Urinary bladder (tissue), 4 donors: ENCODE measurements at places on chromosomes 6 and 20.

DNA sequence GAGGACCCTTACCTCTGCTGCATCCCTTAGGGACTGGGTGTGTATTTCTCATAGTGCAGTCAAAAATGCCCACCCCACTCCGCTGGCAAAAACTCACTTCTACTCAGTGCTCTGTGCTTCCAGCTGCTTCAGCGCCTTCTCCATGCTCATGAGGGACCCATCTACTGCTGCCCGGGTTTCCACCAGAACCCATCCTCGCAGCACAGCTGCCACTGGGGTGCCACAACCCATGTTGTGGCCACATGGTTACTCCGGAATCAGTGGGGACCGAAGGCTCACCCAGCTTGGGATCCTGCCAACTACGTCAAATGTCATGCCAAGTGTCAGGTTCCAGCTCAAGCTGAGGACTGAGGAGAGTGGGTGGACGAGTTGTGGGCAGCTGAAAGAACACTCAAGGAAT is 774.2 kb upstream of the EYS start:
- no peak for DNase-seq

DNA sequence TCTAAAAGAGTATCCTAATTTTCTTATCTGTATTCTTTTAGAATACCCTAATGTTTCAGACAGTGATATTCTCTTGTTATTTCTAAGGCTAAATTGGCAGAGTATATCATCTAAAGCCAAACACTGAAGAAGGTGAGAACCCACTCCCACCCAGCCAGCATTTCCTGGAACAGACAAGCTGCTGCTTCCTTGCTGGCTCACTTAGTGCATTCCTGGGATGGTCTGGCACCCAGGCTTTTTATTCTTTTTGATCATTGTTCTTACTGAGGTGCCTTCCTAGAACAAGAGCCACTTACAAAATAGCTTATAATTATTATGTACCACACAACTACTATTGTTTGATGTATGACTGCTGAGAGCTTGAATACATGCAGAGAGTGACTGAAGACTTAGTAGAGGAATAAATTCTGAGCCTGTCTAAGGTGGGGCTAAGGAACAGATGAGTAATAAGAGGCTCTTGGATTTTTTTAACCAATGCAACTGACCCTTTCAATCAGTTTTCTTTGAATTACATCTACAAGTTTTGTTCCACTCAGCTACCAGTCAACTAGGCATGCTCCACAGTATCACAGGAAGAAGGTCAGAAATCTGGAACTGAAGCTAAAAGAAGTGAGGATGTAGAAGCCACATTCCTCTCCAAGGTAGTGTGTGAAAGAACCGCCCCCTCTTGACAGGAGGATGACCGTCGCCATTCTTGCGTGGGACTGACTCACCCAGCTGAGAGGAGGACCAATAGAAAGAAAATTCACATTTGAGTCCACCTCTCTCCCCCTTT is 30.1 kb downstream of the PRPH2 start:
- no peak for DNase-seq

- no peak for DNase-seq
Measured at GRCh38 chr6:137724495-137725211, 142.4 kb upstream of the TNFAIP3 start.

DNA sequence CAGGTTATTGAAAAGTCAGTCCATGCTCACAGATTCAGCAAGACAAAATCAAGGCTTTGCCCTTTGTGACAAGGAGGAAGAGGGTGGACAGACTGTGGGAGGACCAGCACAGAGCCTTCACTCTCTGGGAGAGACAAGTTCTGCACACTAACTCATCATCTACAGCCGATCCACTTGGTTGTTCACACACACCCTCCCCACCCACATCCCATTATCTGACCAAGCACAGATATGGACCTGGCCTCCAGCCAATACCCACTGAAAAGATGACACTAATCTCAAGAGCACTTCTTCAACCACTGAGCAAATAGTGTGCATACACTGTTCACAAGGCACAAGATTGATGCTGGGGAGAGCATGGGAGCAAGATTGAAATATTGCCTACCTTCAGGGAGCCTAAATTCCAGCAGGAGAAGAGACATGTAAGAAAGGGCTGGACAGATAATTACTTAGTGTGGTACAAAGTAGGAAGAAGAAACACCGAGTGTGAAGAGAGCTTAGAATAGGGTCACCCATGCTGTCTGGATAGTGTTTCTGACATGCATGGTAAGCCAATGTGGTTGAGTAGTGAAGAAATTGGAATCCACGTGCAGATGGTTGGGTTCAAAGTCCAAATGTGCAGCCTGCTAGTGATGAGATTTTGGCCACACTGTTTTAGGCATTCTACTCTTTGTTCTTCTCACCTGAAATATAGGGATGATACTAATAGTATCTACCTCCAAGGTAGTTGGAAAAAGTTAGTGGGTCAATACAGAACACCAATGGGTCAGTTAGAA is 21.7 kb upstream of the IL17A start:
- no peak for DNase-seq

DNA sequence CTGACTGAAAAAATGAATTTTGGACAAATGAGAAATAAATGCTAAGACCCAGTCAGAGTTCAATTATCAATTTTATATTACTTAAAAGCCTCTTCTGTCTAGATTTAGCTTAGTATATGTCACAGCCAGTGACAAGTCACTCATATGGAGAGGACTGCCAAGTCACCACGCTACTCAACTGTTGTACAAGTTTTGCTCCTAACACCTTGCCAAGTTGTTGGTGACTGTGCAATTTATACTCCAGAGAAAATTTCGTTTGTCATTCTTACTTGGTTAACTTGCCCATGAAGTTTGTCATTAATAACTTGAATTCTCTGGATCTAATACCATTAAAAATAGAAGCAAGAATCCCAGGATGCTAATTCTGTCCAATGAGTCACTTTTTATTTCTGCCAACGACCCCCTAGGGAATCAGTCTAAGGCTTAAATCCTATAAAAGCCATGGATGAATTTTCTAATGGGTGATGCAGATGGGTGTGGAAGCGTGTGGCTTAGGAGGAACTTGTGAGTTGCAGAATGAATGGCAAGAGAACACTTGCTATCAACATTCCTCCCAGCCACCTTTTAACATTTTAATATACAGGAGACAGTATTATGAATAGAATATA is 30.4 kb upstream of the FBXO30 start:
- DNase-seq, result no peak
